Substantia nigra (tissue), 51 donors: ENCODE measurements at places on chromosomes 3 and 15.

- no peak for DNase-seq
Observed at GRCh38 chr3:135887220-135887619, 78.3 kb upstream of the PPP2R3A start.

- no peak for DNase-seq
Observed at GRCh38 chr3:11228041-11228440, 44.2 kb upstream of the ATG7 start.

GRCh38 chr3:28726840-28727239 lies 378.2 kb upstream of the AZI2 start:
- no peak for DNase-seq

GRCh38 chr3:190360228-190360627 lies 27.7 kb upstream of the CLDN16 start:
- no peak for DNase-seq

- DNase-seq = no peak
Observed at GRCh38 chr15:75606026-75606425, 19.5 kb downstream of the SNUPN start.

DNA sequence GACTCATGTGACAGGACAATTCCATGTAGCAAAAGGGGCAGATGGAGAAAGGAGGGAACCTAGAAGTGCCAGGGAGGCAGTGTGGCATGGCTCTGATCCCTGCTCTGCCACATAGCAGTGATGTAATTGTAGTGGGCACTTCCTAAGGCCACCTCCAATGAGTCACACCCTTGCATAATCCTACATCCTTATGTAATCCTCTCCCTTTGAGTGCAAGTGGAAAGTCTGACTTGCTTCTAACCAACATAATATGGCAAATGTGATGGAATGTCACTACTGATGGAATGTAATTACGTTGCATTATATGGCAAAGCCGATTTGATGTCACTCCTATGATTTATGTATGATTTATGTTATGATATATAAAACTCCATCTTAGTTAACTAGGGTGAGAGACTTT lies 72.9 kb upstream of the ATP2C1 start:
- no peak for DNase-seq

- DNase-seq = no peak
Observed at GRCh38 chr3:1578124-1578806, 485.4 kb downstream of the CNTN6 start.

DNA sequence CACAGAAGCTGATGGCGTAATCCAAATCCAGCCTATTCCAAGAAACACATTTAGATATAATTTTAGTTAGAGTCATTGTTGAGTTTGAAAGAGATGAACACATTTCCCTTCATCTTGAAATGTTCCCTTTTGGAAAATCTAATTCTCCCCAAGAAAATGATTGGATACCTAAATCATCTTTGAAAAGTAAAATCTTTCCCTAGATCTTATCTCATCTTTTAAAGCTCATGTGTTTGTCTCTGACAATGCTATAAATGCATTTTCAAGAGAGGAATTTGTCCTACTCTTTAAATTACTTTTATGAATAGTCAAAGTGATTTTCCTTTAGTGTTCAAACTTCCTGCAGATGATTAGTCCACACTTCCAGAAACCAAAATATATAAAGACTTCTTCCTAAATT lies 82.6 kb upstream of the CNTN6 start:
- DNase-seq = no peak

DNA sequence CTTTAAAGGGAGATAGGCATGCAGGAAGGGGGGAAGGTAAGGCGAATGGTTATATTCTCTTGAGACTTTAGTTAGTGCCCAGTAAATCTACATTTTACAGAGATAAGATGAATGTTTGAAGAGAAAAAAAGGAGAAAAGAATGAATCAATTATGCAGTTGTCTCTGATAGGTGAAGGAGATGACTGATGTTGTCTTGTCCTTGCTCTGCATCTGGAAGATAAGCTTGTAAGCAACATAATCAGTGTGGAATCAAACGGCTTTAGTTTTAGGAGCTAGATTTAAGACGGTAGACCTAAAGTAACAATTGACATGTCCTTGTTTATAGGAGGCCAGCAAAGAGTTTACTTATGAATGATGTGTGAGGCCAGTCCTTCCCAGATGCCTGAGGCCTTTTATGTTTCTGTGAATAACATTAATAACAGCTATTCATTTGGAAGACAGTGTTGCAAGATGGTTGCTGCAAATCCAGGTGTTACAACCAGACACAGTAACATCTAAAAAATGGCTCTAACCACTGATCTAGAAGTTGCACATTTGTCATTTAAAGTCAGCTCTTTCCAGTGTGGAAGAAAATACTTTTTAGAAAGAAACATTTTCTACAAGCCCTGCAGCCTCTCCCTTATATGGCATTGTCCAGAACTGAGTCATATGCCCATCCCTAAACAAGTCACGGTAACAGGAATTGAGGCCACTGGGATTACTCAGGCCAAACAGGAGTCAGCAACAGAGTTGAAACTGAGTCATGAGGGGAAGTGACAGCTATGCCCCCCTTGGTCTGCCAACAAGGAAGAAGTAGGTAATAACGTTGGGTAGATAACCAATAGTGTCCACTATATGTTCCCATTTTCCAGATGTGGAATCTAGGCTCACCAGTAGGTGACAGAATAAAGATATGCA lies 77.5 kb upstream of the FBN1 start:
- DNase-seq = no peak

GRCh38 chr3:189331002-189331418 lies 159.2 kb downstream of the TPRG1 start:
- no peak for DNase-seq

GRCh38 chr15:62782071-62782841 lies 260.3 kb upstream of the TPM1 start:
- peak; percentile 77 for DNase-seq

DNA sequence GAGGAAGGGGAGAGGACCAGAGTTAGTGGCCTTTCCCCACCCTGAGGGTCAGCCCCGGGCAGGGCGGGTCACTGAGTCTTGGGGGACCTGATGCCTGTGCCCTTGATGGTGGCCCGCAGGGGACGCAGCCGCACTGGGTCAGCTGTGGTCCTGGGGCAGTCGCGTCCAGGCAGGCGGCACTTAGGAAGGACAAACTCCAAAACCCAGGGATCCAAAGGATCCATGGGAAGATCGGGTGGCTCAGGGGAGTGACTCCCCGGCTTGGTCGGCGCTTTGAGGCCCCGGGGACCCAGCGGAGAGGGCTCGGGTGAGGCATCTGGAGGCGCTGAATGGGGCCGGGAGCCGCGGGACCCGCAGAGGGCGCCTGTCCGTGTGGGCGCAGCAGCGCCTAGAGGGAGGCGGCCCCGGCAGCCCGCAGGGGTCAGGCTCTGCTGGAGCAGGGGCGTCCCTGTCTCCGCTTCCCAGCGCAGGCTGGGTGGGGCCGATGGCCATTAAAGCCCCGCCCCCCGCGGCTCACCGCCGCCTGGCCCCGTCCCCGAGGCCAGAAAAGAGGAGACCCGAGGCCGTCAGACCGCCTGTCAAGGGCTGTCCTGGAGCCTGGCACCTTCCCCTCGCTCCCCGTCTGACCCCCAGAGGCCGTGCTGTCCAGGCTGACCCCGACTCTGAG lies 17.5 kb downstream of the CIDEC start:
- no peak for DNase-seq

DNA sequence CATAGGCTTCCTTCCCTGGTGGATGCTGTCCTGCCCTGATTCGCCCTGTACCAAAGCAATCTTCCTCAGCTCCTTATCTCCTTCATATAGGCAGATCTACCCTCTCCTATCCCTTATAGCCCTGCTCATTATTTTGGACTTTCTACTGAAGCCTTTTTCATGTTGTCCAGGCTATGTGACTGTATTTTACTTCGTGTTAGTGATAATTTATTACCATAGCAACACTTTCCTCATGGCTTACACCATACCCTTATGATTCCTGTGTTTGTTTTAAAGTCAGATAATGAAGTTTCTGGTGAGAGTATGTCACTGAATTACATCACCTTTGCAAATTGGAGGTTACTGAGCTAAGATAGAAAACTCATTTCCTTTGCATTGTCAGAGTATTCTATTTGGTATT lies 352.6 kb downstream of the NLGN1 start:
- DNase-seq = no peak

DNA sequence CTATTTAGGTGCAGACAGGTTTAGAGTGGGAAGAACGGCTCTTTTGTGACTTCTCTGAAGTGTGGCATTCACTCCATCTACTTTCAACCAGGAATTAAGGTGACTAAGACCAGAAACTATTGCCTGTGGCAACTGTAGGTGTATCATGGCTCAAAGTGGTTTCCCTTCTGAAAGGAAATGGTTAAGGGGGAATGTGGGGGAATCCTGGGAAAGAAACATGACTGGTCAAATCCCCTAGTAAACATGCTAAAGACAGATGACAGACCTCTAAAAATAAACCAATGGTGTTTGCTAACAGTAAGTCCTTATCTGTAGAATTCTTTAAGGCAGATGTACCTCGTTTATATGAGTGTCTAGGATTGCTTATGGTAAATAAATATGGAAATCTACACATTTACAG lies 56.9 kb downstream of the MEGF11 start:
- no peak for DNase-seq

DNA sequence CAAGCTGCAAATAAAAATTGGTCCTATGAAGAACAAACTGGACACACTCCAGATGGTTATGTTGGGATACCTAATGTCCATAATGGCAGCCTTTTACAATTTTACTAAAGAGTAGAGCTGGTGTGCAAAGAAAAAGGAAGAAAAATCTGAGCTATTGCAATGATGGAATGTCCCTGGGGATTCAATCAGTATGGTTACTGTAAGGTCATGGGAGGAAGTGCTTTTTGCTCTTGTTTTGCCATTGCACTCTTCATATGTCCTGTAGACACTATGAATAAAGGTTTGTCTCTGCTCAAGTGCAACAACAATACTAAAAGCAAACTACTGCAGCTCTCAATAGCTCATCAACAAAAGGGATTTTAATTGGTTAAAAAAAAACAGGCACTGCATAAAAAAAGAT lies 5.4 kb downstream of the PFN2 start:
- DNase-seq = no peak

GRCh38 chr15:39584662-39585388 lies 3.9 kb downstream of the THBS1 start:
- no peak for DNase-seq

DNA sequence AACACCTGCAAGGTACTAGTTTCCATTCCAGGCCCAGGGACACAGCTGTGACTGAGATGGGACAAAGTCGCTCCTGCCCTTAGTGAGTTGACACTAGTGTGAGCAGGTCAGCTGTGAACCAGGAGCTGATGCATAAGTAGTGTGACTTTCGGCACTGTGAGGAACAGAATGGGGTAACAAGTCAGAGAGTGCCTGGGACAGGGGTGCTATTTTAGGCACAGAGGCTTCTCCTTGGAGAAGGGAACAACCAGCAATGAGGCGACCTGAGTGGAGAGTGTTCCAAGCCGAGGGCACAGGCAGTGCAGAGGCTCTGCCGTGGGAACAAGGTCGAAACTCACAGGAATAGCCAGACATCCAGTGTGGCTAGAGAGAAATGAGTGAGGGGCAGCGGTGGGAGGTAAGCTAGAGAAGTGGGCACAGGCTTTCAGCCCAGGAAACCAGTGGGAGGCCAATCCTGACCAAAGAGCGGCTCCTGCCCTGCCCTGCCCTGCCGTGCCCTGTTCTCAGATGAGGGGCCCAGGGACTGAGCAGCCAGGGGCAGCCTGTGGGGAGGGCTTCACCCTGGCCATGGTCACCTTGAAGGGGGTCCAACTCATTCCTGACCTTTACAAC lies 14.2 kb downstream of the DNAH1 start:
- DNase-seq = no peak

DNA sequence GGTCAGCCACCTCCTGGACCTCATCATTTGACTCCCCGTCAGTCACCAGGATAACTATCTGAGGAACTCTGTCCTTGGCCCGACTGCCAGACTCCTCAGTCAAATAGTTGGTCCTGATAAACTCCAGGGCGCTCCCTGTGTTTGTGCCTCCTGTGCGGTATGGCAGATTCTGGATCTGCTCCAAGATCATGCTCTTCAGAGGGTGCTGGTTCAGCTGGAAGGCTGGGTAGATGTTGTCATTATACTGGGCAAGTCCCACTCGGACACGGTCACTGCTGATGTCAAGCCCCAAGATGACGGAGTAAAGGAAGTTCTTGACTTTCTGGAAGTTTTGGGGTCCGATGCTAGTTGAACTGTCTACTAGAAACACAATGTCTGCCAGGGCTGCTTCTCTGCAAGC lies 31.1 kb upstream of the CAPN7 start:
- no peak for DNase-seq

- DNase-seq = no peak
Observed at GRCh38 chr3:192958219-192958872, 40.7 kb upstream of the MB21D2 start.

DNA sequence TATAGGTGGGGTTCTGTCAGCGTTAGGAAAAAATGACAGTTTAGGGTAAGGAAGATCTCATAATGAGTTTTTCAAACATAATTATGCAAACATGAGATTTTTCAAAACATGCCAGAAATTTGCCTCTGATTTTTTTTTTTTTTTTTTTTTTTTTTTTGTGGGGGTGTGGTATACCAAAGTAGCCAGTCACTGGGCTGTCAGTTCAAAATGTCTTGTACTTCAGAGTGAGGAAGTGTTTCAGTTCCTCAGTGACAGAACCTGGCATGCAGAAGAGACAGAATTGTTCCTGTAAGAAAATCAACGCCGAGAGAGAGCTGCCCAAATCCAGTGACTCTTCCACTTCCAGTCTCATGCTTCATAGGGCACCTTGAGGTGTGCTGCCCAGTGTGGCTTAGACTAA lies 9.7 kb downstream of the NCBP2 start:
- DNase-seq = no peak

DNA sequence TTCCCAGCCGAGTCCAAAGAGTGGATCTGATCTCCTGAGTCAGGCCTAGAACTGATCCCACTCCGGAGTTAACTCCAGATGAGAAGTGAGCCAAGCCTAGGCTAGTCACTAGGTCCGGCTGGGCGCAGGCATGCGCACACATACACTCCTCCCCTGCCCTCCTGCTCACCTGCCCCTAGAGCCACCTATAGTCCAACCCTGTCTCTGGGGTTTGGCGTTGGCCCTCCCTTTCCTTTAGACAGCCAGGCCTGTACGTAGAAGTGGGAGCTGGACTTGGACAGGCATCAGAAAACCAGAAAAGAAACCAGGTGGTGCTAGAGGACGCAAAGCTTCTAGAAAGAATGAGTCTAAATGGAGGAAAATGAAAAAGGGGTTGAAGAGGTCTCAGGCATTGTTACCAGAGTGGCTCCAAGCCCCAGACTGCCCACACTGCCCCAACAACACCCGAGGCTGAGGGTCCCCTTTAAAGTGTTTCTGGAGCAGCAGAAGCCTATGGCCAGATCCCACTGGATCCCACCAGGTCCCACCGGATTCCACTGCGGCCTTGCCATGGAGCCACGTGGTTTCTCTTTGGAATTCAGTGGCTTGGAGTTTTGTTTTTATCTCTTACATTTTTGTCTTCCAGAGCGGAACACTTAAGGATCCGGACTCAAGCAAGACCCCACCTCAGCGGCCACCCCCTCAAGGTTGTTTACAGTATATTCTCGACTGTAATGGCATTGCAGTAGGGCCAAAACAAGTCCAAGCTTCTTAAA lies 24.2 kb upstream of the TIMP4 start:
- DNase-seq = no peak

- DNase-seq = no peak
Observed at GRCh38 chr15:29133791-29134190, 135.8 kb downstream of the NSMCE3 start.
